Stromal cell of bone marrow (primary cell): ENCODE measurements at places on chromosomes 12 and 14.

DNA sequence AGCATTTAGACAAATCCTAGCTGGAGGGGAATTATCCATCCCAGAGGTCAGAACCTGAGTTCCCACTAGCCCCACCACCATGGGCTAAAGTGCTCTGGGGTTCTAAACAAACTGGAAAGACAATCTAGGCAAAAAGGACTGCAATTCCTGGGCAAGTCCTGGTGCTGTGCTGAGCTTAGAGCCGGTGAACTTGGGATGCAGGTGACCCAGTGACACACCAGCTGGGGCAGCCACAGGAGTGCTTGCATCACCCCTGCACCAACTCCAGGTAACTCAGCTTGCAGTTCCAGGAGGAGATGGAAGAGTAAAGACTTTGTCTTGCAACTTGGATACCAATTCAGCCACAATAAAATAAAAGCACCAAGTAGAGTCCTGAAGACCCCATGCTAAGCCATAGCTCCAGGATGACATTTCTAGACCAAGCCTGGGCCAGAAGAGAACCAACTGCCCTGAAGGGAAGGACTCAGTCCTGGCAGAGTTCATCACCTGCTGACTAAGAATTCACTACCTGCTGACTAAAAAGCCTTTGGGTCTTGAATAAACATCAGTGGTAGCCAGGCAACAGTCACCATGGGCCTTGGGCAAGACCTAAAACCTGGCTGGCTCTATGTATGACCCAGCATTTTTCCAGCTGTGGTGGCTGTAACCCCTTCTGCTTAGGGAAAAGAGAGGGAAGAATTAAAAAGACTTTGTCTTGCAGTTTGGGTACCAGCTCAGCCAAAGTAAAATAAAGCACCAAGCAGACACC, 223.4 kb upstream of the DIO2 start:
- no peak for DNase-seq

GRCh38 chr12:71948390-71948789, 9.7 kb downstream of the TPH2 start:
- DNase-seq: no peak

DNA sequence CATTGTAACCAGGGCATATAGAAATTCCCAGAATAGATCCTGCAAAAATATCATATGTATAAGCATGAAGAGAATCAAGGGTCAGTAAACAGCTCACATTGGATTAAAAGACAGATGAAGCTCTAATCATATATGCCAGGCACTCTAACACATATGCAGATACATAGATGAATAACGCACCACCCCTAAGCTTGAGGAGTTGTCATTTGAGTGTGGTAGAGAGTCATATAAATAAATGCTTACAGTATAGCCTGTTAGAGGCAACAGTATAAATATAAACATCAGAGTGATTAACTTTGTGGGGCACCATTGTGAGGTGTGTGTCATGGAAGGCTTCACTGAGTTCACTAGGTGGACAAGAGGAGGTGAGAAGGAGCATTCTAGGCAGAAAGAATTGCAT, 346.7 kb upstream of the PRICKLE1 start:
- no peak for DNase-seq

DNA sequence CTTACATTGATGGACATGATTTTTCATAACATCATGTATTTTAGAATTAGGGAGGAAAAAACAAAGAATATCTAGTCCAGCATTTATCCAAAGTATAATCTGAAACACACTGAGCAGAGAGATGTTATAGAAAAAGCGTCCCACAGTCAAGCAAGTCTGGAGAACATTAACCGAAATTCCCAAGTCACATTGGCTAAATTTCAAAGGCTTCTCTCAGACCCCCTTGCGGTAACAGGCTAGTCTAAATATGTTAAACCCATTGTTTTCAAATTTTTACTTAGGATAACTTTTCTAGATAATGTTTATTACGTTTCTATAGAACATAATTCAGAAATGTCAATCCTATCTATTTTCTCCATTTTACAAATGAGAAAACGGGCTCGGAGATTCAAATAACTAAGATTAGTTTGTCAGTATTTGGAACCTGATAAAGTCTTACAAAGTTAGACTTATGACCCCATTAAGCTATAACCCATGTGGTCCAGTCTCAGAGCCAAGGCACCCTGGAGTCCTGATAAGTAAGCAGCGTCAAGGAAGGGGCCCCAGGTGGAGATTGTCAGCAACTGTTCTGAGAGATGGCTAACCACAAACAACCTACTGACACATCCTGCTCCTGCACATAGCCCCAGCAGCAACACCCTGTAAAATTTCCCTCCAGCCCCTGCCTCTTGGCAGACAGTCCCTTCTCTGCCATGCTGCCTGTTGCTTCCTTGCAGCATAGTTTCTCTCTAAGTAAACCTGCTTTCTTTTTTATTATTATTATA, 220.6 kb upstream of the TMEM260 start:
- DNase-seq: no peak

DNA sequence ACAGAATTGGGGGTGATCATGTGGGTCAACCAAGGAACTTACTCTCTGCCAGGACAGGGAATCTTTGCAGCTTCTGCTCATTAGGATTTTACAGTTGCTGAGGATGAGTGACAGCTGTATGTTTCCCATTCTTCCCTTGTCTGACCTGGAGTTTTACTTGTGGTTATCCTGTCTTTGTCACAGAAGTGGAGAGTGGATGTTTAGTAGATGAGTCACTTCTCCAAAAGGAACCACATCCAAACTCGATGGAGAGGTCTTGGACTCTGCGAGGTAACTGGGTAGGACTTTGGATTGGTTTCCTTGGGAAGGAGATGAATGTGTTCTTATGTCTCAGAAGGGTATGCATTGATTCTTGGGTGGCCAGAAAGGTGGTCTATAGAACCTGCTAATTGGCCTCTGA, 53.8 kb upstream of the USP44 start:
- peak; percentile 19 for DNase-seq

- no peak for DNase-seq
Observed at GRCh38 chr12:27602516-27602915, 78.5 kb downstream of the PPFIBP1 start.

GRCh38 chr14:23299211-23299957, 3.3 kb downstream of the PPP1R3E start:
- peak; percentile 63 for DNase-seq

GRCh38 chr12:123427036-123427769, 9.3 kb downstream of the RILPL2 start:
- no peak for DNase-seq

GRCh38 chr14:68781161-68782021, 11.5 kb downstream of the ZFP36L1 start:
- DNase-seq: no peak
